ENCODE measurements at places on chromosomes 1 and 21. TPM values are rescaled to one million over a fixed set of nuclear protein-coding genes. Genes with fewer than 3 reads are reported as not detected.

The SELP gene
- total RNA-seq, result 0.34 TPM

The GFI1 gene
- total RNA-seq, result under 0.01 TPM

The ZNF644 gene
- total RNA-seq, result 48.5 TPM

The IL20 gene
- not detected for total RNA-seq

The THEM4 gene
- 5.0 TPM for total RNA-seq

The ABCA4 gene
- 345 TPM for total RNA-seq

The COL18A1 gene
- total RNA-seq, result 278 TPM

The CYP4A11 gene
- total RNA-seq, result not detected

The RIIAD1 gene
- not detected for total RNA-seq

The TMEM69 gene
- 15.2 TPM for total RNA-seq

The ERO1B gene
- total RNA-seq, result 8.5 TPM

The RIPK4 gene
- 0.26 TPM for total RNA-seq

The OLIG1 gene
- not detected for total RNA-seq

The GPR89B gene
- total RNA-seq, result 9.5 TPM

The ILDR2 gene
- total RNA-seq, result under 0.01 TPM

The MRPL9 gene
- 111 TPM for total RNA-seq

The VHLL gene
- total RNA-seq, result 0.11 TPM

The DPH5 gene
- 28.6 TPM for total RNA-seq

The CDC73 gene
- 16.0 TPM for total RNA-seq

All from dermis lymphatic vessel endothelial cell (primary cell).